ENCODE measurements at places on chromosomes 11 and 22. TPM values are rescaled to one million over a fixed set of nuclear protein-coding genes. Genes with fewer than 3 reads are reported as not detected.

DNA sequence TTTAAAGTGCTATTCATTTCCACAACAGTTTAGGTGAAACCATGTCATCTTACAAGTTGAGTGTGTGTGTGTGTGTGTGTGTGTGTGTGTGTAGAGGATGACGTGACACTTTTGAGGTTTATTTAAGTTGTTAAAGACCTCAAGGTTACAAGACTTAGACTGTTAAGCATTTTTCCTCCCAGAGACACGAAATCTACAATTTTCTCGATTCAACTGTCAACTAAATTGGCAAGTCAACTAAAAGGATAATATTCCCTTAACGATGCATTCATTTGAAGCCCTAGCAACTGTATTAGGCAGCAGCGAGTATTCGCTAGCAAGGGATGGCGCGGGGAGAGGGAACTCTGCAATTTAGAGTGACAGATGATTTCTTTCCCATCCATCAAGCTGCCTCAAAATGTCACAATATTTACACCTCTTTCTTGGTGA lies 17.6 kb upstream of the BDNF start:
- DNase-seq, result no peak

DNA sequence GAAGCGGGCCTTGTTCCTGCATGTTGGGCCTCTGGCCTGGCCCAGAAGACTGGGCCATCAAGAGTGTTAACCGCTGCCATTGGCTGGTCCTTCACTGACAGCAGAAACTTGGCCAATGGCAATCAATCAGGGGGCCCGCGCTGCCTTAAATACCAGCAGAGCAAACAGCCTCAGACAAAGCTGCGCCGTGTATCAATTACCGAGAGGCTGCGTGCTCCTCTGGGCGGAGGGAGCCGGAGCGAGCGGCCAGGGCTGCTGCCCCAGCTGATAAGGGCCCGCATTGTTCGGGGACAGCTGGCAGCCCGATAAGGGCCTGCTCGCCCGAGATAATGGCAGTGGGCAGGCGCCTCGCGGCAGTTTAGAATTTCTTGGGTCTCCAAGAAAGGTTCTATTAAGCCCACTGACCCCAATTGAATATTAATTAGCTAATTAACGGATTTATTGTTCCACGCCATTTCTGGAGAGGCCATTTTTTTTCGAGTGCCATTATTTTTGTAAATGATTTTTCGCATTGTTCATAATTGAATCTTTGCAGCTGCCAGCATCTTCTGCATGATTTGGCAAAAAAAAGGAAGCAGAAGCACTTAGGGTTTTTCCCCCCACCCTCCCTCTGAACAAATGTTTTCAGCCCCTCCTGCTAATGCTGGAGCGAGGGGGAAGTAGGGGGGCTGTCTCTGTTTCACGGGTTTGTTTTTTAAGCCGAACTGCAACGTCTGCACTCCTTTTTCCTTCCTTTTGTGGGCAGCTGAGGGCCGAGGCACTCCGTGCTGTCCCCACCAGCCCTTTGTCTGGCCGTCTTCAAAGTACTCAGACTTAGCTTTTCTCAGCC lies 37.6 kb upstream of the RIC3 start:
- peak; percentile 45 for DNase-seq

SAC3D1 gene
- total RNA-seq, result 9.9 TPM

DNAJB7 gene
- not detected for total RNA-seq

- DNase-seq, result no peak
These were observed 29.1 kb upstream of the KRTAP5-6 start for GRCh38 chr11:1667906-1668305.

DNA sequence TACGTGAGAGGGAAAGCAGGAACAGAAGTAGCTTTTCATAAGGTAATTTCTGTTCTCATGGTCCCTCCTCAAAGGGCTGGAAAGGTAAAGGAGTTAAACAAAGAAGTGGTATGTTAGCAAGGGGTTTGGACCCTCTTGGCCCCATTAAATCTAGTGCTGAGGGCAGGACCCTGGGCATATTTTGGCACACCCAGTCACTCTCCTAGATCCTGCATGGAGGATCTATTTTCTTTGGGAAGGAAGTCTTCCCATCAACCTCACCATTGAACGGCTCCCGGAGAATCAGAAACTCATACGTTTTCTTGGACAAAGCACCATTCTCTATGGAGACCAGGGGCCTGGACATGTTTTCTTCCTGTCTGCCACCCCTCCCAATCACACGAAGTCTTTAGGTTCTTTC lies 11.7 kb downstream of the TMEM216 start:
- no peak for DNase-seq

GRCh38 chr11:126573325-126573978 lies 218.0 kb downstream of the ST3GAL4 start:
- no peak for DNase-seq

DNA sequence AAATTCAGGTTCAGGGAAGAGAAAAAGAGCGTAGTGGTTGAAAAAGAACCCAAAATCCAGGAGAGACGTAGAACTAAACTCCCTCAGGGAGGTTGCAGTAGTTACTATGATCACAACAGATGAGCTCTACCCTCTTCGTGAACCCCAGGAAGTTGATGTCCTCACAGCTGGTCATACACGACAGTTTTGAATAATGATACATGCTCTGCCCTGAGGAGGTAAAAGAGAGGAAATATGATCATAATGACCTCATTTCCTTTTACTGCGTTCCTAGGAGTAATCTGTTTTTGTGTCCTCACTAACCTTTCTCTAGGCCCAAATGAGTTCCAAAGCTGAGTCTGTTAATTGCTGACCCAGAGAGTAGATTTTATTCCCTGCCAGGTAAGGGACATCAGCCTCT lies 1.3 kb downstream of the PATE2 start:
- DNase-seq, result no peak

KCNQ1OT1 gene
- total RNA-seq, result 2.2 TPM

DNA sequence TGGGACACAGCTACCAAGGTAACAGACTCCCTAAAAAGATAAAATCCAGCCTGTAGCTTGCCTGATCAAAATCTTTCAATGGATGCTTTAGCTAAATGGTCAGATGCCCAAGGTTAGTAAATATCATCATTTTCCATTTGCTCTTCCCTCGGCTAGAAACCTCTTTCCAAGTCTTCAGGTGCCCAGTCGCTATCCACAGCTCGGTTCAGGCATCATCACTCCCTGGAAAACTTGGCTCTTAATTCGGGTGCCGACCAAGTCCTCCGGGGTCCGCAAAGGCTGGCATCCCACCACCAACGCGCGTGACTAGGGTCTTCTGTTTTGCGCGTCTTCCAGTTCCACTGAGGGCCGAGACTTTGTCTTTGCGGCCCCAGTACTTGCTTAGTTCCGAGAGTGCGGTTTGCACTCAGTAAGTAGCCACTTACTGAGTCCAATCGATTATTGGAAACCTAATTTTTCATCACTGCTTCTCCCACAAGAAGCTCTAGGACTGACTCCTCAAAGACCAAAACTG lies 44.3 kb downstream of the OR4D9 start:
- no peak for DNase-seq

NLRP10 gene
- not detected for total RNA-seq

Measured in mucosa of gallbladder (tissue), 1 donor.